ENCODE measurements at places on chromosomes 11 and 22. TPM values are rescaled to one million over a fixed set of nuclear protein-coding genes. Genes with fewer than 3 reads are reported as not detected.

The PMM1 gene
- 66.9 TPM for total RNA-seq

The LYVE1 gene
- not detected for total RNA-seq

The PHLDA2 gene
- 70.2 TPM for total RNA-seq

The SHANK2 gene
- 0.80 TPM for total RNA-seq

The SPON1 gene
- total RNA-seq: not detected

The NXPE1 gene
- total RNA-seq: not detected

The IGSF22 gene
- total RNA-seq: 0.08 TPM

The ANO5 gene
- not detected for total RNA-seq

The HBB gene
- not detected for total RNA-seq

The KCNJ1 gene
- 0.08 TPM for total RNA-seq

The OR2D2 gene
- total RNA-seq: not detected

The MPZL3 gene
- total RNA-seq: 12.1 TPM

The OR8D1 gene
- total RNA-seq: not detected

The RCOR2 gene
- total RNA-seq: 0.23 TPM

The ART5 gene
- not detected for total RNA-seq

The SLC6A5 gene
- not detected for total RNA-seq

The LIF gene
- total RNA-seq: 0.99 TPM
